ENCODE measurements at places on chromosomes 2 and 18.

- DNase-seq, result no peak
Measured at GRCh38 chr2:144582651-144583380, 62.9 kb upstream of the ZEB2 start.

- no peak for DNase-seq
Measured at GRCh38 chr2:15750433-15750814, 158.8 kb downstream of the DDX1 start.

- DNase-seq, result no peak
Measured at GRCh38 chr2:190981733-190982132, 32.2 kb downstream of the STAT1 start.

DNA sequence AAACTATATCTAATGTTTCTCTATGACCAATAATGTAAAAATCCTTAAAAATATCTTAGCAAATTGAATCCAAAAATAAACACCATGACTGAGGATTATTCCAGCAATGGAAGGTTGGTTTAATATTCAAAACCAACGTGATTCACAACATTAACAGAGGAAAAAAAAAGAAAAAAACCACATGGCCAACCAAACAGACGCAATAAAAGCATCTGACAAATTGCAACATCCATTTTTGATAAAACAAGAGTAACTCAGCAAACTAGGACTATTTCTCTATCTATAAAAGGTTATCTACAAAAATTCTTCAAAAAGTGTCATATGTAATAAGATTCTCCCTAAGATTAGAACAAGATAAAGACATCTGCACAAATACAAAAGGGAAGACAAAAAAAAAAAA lies 28.9 kb downstream of the PPP3R1 start:
- no peak for DNase-seq

GRCh38 chr2:211035548-211036185 lies 479.3 kb downstream of the CPS1 start:
- no peak for DNase-seq

- DNase-seq, result no peak
Measured at GRCh38 chr18:58949031-58949430, 84.4 kb downstream of the ZNF532 start.

DNA sequence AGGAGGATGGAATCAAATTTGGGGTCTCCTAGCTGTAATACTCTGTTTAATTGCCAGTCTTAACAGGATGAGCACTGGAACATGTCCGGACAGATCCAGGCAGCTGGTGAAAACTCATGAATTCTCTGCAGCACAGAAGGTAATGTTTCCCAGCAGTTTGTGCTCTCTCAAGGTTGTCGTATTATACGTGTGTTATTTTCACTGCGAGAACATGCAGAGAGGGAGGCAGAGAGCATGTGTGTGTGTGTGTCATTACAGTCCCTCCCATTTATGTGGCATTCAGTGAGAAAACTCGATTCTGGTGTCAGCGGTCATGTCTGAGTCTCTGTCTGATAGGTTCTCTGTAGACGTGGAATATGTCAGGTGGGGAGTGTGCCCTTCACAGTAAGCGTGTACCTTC lies 150.2 kb upstream of the POU3F3 start:
- DNase-seq, result no peak

- DNase-seq, result peak; percentile 55
Measured at GRCh38 chr2:160388464-160389263, 104.9 kb downstream of the RBMS1 start.

DNA sequence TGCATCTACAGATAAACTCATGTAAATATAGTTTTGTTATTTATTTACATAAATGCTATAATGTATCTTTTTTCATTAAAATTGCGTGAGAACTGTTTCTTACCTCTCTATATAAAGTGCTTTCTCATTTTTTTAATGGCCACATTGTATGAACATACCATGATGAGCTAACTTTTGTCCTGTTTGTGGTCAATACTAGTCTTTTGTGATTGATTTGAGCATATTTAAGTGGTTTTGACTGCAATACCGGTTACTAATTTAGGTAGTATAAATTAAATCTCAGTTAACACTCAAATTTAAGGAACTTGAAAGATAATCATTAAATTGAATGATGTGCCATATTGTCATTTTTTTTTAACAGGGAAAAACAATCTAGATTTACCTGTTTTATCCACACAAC lies 108.2 kb downstream of the HAUS1 start:
- no peak for DNase-seq

DNA sequence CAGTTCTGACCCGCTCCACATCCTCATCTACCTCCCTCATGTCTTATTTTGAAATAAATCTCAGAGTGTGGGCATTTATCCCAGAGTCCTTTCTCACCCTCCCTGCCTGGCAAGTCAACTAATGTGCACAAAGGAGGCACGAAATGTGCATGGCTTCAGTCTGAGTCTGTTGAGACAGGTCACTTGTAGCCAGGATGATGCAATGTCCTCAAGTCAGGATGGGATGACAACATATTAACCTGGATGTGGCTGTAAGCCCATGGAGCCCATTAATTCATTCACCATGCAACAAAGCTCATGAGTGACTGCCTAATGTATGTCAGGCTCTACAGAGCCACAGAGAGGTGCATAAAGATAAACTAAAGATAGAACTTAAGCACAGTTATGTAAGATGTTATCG lies 34.5 kb downstream of the KCNG3 start:
- DNase-seq, result no peak

DNA sequence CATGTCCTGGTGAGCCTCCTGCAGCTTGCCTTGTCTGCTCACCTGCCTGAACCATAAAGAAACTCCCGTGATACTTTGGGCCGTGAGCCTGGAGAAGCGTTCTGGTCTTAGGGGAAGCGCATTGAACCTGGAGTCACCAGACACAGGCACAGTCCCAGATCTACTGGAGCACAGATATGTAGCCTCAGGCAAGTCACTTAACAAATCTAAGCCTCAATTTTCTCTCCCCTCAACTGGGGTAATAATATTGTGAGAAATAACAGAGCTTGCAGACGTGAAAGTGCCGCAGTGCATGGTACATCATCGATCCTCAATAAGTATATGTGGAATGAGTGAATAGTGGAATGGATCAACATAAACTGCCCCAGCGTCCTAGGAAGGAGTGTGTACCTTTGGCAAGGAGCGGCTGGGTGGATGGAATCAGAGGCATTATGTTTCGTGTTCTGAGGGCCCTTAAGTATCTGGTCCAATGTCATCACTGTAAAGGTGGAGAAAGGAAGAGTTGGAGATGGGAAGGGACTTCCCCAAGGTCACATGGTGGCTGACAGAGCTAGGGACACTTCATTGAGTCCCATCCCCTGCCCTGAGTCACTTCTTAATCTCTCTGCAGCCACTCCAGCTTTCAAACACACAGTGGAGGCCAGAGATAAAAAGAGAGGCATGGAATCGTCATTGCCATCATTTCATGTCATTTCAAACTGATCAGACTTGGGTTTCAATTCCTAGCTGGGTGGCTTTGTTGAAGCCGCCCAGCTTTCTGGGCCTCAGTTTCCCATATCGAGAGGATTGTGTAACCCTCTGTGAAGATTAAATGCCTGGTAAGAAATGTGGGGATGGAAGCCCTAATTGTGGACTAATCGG lies 172.4 kb downstream of the DDX1 start:
- no peak for DNase-seq

GRCh38 chr2:223976635-223977226 lies 19.5 kb downstream of the MRPL44 start:
- DNase-seq, result no peak

- DNase-seq, result no peak
Measured at GRCh38 chr2:150846691-150847090, 359.2 kb upstream of the RND3 start.

DNA sequence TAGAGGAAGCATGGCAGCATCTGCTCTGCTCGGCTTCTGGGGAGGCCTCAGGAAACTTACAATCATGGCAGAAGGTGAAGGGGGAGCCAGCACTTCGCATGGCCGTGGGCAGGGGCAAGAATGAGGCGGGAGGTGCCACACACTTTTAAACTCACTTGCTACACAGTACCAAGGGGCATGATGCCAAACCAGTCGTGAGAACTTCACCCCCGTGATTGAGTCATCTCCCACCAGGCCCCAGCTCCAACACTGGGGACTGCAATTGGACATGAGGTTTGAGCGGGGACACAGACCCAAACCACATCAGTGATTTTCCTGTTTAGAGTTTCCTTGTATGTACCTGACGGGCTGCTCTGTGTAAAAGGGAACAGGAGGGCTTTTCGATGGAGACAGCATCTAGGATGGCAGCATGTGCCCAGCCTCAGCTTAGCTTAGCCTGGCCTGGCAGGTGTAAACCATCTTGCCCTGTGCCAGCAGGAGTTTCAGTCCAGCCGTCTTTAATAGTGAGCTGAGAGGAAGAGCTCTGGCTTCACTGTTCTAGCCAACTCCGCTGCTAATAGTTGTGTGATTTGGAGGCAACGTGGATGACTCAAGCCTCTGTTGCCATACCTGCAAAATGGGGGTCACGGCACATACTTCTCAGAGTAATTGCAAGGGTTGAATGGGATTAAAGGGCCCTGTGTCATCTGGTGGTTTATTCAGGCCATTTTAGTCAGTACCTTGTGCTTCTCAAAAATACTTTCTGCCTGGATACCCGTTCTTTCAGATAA lies 101.8 kb downstream of the ASAP2 start:
- DNase-seq, result no peak

GRCh38 chr2:102063941-102064678 lies 72.3 kb downstream of the IL1R2 start:
- peak; percentile 87 for DNase-seq

DNA sequence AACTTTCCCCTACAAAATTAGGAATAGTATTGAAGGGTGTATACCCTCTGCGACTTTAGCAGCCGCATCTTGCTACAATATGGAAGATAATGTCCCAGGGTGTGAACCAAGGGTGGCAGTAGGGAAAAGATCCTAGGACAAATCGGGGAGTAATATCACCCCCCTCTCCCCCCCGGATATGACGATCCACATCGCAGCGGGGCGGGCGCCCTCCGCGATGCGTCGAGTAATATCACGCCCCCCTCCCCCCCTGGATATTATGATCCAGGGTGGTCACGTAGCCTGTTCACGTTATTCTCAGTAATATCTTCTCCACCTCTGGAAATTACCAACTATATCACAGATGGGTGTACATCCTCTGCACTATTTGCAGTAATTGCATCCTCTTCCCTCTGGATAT lies 82.9 kb downstream of the DAPL1 start:
- no peak for DNase-seq

- DNase-seq, result no peak
Measured at GRCh38 chr18:73684647-73685046, 463.0 kb downstream of the FBXO15 start.

- DNase-seq, result no peak
Measured at GRCh38 chr2:175976391-175977157, 25.5 kb downstream of the LNPK start.

GRCh38 chr2:174546519-174547506 lies 50.8 kb downstream of the WIPF1 start:
- DNase-seq, result no peak

DNA sequence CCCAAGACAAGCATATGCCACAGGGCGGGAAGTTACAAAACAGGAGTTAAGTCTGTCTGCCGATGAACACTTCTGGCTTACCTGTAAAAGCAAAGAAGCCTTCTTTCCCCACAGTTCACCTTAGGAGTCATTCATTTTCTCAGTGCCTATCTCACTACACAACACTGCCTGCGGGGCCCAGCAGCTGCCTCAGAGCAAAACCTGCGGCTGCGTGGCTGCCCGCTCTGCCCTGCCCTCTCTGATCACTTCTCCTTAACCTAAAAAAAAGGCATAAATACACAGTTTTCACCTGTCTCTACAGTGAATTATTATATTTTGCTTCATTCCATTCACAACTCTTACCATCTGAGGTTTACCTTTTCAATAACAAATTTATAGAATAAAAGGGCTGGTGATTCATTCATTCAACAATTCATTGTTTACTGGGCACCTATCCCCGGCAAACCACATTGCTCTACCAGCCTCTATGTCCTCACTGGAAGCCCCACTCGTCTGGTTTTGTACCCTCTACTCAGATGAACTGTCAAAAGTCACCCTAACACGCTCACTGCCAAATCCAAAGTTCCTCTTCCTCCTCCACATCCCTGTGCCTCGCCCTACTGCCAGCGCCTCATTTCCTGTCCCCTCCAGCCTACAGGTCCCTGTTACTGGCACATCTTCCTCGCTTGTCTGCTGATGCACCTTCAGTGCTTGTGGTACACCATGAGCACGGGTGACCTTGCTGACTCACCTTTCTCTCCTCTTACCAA lies 31.4 kb downstream of the AFG3L2 start:
- DNase-seq, result no peak

DNA sequence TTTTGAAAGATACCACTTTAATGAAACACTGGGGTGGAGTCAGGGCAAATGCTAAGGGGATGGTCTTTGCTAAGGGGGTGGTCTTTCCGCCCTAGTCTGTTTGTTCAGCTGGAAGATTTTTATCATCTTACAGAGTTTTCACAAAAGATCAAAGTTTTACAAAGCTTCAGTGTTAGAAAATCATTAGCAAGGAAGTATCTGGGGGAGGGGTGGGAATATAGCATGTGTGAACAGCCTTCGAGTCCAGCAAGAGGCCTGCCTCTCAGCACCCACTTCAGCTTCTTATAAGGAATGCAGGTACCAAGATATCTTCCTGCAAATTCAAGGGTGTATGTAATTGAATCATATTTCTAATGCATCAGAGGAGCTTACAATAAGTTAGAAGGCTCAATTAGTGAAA lies 112.9 kb downstream of the RAPGEF4 start:
- no peak for DNase-seq

Measured in lower lobe of right lung (tissue), 2 donors.